ENCODE measurements at places on chromosomes 1 and 21. TPM values are rescaled to one million over a fixed set of nuclear protein-coding genes. Genes with fewer than 3 reads are reported as not detected.

Gene CHI3L2
- 1.5 TPM for total RNA-seq

Gene LCE1A
- total RNA-seq, result not detected

Gene CFAP126
- total RNA-seq, result not detected

Gene HSF2BP
- 1.2 TPM for total RNA-seq

Gene HSPA6
- 0.51 TPM for total RNA-seq

Gene ACAP3
- 34.7 TPM for total RNA-seq

Gene ROR1
- 10.8 TPM for total RNA-seq

Gene SYCP1
- not detected for total RNA-seq

Gene ERRFI1
- 46.2 TPM for total RNA-seq

Gene GBP1
- 35.7 TPM for total RNA-seq

Gene LCE2A
- 0.33 TPM for total RNA-seq
